ENCODE measurements at places on chromosomes 7 and 10. TPM values are rescaled to one million over a fixed set of nuclear protein-coding genes. Genes with fewer than 3 reads are reported as not detected.

DNA sequence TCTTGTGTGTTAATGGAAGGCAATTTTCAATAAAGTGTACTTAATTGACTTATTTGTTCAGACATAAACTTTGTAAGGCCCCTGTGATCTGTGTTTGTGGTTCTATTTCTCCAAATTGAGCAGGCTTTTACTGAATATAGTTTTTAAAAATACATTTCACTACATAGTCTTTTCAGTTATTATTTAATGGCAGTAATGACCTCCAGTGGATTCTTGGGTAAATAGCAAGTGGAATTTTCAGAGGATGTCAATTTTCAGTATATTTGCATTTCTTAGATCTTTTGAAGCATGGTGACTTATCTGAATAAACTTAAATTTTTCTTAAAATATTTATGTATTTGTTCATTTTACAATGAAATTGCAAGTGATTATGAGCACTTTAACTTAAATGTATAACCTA lies 203.1 kb upstream of the PCLO start:
- H3K4me1 ChIP-seq: no peaks in the 10 kb centered on the region
- H3K4me3 ChIP-seq: no peak overlapping the region
- H3K27ac ChIP-seq: no peak overlapping the region
- no peak for DNase-seq
- H3K36me3 ChIP-seq: no peaks in the 10 kb centered on the region

DNA sequence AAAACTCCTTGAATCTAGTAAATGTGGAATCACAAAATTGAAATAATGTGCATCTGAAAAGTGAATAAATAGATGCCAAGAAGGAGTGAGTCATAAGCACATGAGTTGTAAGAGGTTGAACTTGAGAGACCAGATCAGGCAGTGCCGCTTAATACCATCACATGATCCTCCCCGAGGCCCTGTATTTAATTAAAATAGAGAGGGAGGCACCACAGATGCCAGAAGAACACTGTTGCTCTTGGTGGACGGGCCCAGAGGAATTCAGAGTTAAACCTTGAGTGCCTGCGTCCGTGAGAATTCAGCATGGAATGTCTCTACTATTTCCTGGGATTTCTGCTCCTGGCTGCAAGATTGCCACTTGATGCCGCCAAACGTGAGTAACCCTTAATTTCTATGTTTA lies at the start of gene GPNMB:
GPNMB (plus strand) TSS at position 221 of the 400 bp plus-strand sequence; CDS start at position 304, 83 bp downstream.
- peak within 1 kb of the TSS; percentile 51 for H3K4me3 ChIP-seq
- peaks cover 60% of the 10 kb centered on the region for H3K27me3 ChIP-seq
- no peak for DNase-seq
- no peak within 1 kb of the TSS for H3K27ac ChIP-seq
- H3K36me3 ChIP-seq: peaks cover under 1% of the 10 kb centered on the region
- H3K4me1 ChIP-seq: peaks cover 14% of the 10 kb centered on the region

DNA sequence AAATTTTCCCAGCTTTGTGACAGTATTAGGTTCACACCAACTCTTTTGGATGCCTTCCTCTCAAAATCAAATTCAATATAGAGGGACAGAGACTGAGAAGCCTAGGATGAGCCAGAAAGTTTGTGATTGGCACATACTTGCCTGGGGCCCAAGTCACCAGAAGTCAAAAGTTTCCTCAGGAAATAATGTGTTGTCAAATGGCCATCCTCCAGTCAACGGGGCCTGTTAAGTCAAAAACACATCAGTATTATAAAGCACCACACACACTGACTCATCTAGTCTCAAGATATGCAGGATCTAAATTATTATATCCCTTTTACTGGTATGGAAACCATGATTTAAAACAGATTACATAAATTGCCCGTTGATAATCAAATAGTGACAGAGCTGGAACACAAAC lies 158.1 kb downstream of the AHR start:
- H3K27me3 ChIP-seq: no peaks in the 10 kb centered on the region
- no peaks in the 10 kb centered on the region for H3K36me3 ChIP-seq
- H3K4me3 ChIP-seq: no peak overlapping the region
- no peaks in the 10 kb centered on the region for H3K4me1 ChIP-seq
- H3K27ac ChIP-seq: no peak overlapping the region

The NCF1 gene
- 1.8 TPM for total RNA-seq

DNA sequence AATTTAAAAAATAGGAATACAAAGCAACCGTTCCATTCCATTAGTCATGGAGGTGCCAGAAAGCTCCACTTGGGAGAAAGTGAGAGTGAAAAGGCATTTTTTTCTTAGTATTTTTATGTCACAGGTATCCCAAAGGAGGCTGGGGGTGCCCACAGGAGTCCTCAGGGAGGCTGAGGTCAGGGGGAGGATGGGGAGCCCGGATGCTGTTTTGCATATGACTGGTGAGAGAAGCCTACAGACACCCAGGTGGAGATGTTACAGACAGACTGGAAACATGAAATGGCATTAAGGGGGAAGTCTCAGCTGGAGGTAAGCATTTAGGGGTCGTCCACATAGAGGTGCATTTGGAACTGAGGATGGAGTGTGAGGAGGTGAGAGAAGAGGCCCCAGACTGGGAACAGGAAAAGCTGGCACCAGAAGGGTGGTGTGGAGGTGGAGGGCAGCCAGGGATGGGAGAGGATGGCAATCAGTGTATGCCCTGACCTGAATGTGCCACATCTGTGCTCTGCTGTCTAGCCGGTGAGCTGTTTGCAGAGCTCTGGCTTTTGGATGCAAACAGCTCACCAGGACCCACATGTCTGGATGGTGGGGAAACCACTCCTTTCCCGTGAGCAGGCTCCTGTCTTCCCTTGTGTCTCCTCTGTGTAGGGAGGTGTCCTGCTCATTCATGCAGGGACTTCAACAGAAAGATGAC lies 101.1 kb downstream of the RAMP3 start:
- peaks cover 31% of the 10 kb centered on the region for H3K27me3 ChIP-seq
- DNase-seq: no peak
- no peaks in the 10 kb centered on the region for H3K4me1 ChIP-seq
- no peaks in the 10 kb centered on the region for H3K36me3 ChIP-seq
